ENCODE measurements at places on chromosomes 1 and 21.

GRCh38 chr1:44135886-44136285 is 5.5 kb downstream of the KLF18 start:
- DNase-seq, result no peak

DNA sequence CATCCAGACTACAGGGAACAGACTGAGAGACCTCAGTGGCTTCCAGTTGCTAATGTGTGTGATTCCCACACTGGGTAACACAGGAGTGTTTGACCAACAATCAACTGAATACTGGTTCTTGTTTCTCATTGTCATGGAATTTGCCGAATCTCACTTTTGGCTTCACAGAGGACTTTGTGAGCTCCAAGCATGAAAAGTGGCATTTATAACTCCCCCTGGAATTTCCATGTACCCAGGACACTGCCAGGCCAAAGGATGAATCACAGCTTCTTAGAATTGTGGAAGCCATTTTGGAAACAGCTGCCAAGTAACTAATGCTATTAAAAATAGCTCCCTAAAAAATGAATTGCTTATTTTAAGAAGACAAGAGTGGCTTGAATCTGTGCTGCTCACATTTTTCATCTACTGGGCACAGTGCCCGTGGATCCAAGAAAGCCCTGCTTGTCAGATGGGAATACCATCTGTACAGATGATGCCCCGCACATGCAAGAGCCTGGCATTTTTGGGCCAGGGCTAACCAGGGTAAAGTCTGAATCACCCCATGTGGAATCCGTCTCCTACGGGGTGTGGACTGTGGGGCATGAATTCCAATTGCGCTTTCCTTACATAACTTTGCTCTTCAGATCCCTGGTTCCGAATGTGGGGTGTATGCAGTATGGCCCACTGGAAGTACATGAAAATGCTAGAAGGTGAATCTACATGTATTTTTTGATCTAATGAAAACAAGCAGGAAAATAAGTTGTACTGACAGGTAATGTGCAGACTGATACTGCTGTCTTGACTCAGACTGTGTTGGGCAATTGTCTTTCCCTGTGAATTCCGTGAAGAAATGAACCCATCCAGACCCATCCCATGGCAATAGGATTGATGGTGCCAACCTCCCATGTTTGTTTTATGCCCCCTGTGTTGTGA is 487.3 kb downstream of the SIPA1L2 start:
- DNase-seq, result no peak

- no peak for DNase-seq
Measured at GRCh38 chr1:21508580-21509350, 458 bp upstream of the ALPL start.

DNA sequence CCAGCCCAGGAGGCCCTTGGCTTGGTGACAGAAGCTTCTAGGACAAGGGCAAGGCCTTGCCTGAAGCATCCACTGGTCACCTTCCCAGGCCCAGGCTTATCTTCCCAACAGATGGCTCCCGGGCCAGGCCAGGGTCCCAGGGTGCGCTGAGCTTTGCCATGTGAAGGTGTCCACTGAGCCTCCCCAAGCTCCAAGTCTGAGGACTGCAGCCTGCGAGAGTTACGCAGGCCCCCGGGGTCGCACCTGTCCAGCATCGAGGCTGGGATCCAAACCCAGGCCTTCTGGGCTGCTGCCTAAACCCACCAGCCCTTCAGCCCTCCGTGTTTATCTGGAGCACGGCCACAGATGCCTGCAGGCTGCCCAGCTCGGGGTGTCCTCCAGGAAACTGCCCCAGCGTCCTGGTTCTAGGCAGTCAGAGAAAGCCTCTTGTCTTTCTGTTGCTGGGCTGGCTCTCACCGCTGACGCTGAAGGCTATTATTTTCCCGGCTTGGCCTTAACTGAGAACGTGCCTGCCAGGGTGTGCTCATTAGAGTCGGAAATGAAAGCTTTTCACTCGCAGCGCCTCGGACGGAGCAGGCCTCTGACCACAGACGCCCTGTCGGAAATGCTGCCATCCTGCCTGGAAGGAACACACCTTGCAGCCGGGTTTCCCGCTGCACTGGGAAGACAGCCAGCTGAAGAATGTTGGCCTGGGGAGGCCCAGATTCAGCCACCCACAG is 71.4 kb downstream of the MEGF6 start:
- DNase-seq, result no peak

GRCh38 chr1:220527908-220528678 is at the start of gene MARK1:
Gene MARK1, plus strand, starts transcription at chr1:220528136. Its CDS starts 687 bp downstream, at chr1:220528823.
- DNase-seq, result no peak

GRCh38 chr21:35226968-35227744 is 178.1 kb upstream of the RUNX1 start:
- DNase-seq, result no peak

- no peak for DNase-seq
Measured at GRCh38 chr21:41217671-41218385, 49.9 kb downstream of the BACE2 start.

DNA sequence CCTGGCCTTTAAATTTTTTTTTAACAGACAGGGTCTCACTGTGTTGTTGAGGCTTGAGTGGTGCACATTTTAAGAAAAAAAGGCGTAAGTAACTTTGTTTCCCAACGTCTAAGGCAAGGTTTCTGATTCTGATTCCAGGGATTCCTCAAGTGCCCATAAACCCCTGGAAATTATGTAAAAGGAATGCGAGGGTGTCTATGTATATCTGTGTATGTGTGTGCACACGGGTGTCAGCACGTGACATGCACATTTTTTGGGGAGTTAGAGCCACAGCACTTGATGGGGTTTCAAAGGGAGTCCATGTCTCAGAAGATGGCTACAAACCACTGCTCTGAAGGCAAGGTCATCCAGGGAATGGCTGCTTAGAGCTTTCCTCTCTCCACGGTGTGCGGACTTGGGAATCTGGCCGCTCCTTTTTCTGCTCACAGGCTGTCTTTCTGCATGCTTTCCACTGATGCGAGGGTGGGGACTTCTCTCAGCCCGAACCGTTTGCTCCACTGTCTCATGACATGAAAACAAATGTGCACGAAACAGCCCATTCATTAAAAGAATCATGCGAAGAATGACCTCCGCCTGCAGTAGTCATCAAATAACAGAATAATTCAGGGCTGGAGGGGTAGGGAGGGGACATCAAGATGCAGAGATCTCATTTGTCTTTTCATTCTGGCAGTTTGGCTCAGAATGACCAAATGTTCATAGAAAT is 18.7 kb upstream of the RERE start:
- no peak for DNase-seq

DNA sequence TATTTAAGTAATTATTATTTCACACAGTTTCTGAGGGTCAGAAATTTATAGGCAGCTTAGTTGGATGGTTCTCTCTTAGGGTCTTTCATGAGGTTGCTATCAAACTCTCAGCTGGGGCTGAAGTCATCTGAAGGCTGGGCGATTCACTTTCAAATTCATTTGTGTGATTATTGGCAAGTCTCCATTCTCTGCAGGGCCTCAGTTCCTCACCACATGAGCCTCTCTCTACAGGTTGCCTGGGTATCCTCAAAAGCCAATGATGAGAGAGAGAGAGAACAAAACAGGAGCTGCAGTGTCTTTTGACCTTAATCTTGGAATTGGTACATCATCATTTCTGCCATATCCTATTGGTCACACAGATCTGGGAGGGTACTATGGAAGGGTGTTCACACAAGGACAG is 29.6 kb upstream of the COG2 start:
- DNase-seq, result no peak

GRCh38 chr1:219330669-219331068 is 157.0 kb downstream of the LYPLAL1 start:
- no peak for DNase-seq

- no peak for DNase-seq
Measured at GRCh38 chr1:178101266-178101630, 7.3 kb downstream of the RASAL2 start.

- DNase-seq, result no peak
Measured at GRCh38 chr21:33703750-33704606, 61.7 kb downstream of the ITSN1 start.

GRCh38 chr1:90989990-90990389 is 31.8 kb downstream of the ZNF644 start:
- DNase-seq, result no peak

GRCh38 chr1:33886496-33886895 is 22.6 kb downstream of the HMGB4 start:
- no peak for DNase-seq

GRCh38 chr1:115041654-115042053 is 12.0 kb downstream of the TSHB start:
- DNase-seq, result no peak

- DNase-seq, result no peak
Measured at GRCh38 chr21:26438976-26439375, 134.1 kb downstream of the CYYR1 start.
